Adrenal gland (tissue), 19 donors: ENCODE measurements at places on chromosomes 4 and X.

- H3K36me3 ChIP-seq, result no peaks in the 10 kb centered on the region
- no peak overlapping the region for H3K27ac ChIP-seq
- H3K4me3 ChIP-seq, result no peak overlapping the region
- H3K27me3 ChIP-seq, result no peaks in the 10 kb centered on the region
- no peak for DNase-seq
Observed at GRCh38 chr4:153649572-153649991, 34.5 kb upstream of the TLR2 start.

DNA sequence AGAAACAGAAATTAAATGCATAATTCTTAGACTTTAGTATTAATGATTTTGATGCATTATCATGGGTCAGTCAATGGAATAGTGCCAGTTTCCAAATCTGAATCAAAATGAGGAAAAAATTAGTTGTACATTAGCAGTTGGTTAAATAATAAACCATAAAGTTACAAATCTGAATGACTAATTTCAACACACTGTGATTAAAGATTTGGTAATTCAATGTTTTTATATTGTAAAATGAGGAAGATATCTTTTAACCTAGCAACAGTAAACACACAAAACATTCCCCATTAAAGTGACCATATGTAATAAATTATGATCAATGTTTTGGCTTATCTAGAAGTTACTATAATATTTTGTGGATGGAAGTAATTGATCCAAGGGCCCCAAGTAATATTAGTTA, 1.6 kb downstream of the FBXO8 start:
- H3K4me3 ChIP-seq, result no peak overlapping the region
- DNase-seq, result no peak
- no peak overlapping the region for H3K27ac ChIP-seq
- no peaks in the 10 kb centered on the region for H3K36me3 ChIP-seq
- H3K27me3 ChIP-seq, result no peaks in the 10 kb centered on the region

DNA sequence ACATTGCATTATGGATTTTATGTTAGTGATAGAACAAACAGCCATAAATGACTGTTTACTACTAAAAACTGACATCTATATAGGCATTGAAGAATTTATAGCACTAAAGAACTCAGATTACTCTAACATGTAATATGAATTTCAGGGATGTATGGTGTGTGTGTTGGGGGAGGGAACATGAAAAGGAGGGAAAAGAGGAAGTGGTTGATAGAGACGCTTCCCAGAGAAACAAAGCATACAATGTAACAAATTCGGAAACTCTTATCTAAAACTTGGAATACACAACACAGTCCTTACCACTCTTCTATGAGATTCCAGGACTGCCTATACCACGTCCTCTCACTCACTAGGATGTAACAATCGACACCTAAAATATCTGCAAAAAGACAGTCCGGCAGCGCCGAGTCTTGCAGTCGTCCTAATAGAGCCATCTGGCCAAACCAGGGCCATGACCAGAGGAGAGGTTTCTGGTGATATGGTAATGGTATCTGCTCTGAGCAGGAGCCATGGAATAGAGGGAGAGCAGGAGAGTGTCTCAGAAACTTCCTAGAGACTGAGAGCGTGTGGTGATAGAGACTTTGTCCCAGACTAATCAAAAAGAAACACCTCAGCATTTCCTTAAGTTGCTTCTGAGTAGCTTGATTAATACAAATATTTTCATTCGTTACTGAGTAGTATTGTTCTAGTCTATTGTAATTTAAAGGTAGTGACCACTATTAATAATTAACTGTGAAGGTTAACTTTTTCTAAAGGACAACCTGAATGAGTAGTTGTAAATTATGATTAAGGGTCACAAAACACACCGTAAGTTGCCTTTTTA, 251.9 kb upstream of the ETNPPL start:
- no peaks in the 10 kb centered on the region for H3K4me1 ChIP-seq
- DNase-seq, result no peak
- H3K4me3 ChIP-seq, result no peak overlapping the region
- H3K36me3 ChIP-seq, result no peaks in the 10 kb centered on the region

- DNase-seq, result no peak
- H3K27me3 ChIP-seq, result no peaks in the 10 kb centered on the region
- H3K36me3 ChIP-seq, result peaks cover 64% of the 10 kb centered on the region
- H3K27ac ChIP-seq, result no peak overlapping the region
- H3K4me1 ChIP-seq, result no peaks in the 10 kb centered on the region
Observed at GRCh38 chr4:738781-739280, 33.2 kb downstream of the PCGF3 start.

DNA sequence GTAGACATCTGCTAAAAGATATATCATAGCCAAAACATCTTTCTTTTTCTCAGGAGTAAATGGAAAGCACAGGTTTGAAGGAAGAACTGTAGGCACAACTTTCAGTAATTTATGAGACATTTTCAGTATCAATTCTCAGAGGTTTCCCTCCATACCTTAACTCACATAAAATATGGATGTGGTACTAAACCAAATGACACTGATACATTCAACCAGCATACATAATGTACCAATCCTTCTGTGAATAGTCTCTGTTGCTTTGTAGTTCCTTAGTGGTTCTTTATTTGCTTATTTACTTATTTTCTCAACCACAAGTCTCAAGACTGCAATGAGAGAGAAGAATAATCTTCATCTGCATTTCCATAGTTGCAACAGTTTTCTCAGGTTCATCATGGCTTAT, 96.1 kb downstream of the ARHGAP24 start:
- H3K27ac ChIP-seq, result no peak overlapping the region
- H3K4me1 ChIP-seq, result no peaks in the 10 kb centered on the region
- H3K27me3 ChIP-seq, result no peaks in the 10 kb centered on the region
- H3K4me3 ChIP-seq, result no peak overlapping the region
- no peaks in the 10 kb centered on the region for H3K36me3 ChIP-seq

GRCh38 chr4:139532947-139533346, 23.1 kb downstream of the SETD7 start:
- H3K27ac ChIP-seq, result no peak overlapping the region
- peaks cover 4% of the 10 kb centered on the region for H3K4me1 ChIP-seq
- DNase-seq, result no peak

GRCh38 chrX:115341421-115341820, 51.9 kb downstream of the LUZP4 start:
- DNase-seq, result no peak
- no peak overlapping the region for H3K27ac ChIP-seq
- H3K4me1 ChIP-seq, result no peaks in the 10 kb centered on the region

DNA sequence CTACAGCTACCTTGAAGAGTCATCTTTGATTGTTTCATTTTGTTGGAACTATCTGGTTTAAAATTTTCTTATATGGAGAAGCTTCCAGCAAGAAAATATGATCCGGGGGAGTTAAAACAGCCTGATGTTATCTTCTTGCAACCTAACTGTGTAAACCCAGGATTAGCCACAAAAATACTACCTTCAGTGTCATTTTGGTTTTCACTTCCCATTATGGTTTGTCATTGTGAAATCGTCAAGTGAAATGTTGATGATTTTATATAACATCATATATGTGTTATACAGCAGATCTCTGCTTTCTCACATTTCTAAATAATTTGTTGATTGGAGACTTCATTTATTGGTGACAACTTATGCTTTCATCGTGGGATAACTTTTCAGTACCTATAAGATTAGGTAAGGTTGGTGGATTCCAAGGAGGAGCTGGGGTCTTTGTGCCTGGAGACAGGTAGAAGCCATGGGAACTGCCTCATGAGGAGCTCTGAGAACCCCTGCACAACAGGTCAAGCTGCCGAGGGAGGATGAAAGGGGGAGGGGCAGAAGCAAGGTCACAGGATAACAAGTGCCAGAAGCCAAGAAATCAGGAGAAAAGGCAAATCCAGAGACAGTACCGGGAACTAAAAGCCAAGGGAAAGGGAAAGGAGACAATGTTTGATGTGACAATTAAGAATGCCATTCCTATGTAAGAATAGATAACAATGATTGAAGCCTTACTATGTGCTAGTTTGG, 7.2 kb downstream of the ARHGAP24 start:
- H3K27ac ChIP-seq, result no peak overlapping the region
- no peaks in the 10 kb centered on the region for H3K27me3 ChIP-seq
- no peak for DNase-seq
- no peak overlapping the region for H3K4me3 ChIP-seq

GRCh38 chr4:8545439-8545765, 34.8 kb upstream of the GPR78 start:
- no peaks in the 10 kb centered on the region for H3K27me3 ChIP-seq
- no peaks in the 10 kb centered on the region for H3K36me3 ChIP-seq
- H3K27ac ChIP-seq, result no peak overlapping the region
- no peak overlapping the region for H3K4me3 ChIP-seq

DNA sequence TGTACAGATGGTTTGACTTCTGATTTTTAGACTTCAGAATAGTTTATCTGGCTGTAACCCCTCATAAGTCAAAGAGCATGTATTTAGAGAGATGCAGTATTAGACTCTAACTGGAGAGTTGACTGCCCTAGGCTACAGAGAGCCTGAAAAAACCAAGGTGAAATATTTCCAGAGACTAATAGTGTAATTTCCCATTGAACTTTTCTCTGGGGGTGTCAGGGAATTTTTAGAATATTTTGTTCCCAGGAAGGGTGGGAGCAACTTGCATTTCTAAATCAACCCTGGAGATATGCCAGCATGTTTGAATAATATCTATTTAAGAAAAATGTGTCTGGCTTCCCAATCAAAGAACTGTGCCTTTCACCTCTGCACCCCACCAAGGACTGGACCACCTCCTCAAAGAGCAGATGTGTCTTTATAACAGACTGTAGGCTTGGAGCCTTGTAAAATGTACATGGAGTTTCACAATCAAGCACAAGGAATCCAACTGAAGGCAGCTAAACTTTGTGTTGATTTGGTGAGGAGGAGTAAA, 2.0 kb downstream of the ANXA3 start:
- H3K4me3 ChIP-seq, result no peak overlapping the region
- no peak for DNase-seq
- no peak overlapping the region for H3K27ac ChIP-seq
- H3K27me3 ChIP-seq, result peaks cover 21% of the 10 kb centered on the region
- no peaks in the 10 kb centered on the region for H3K4me1 ChIP-seq

DNA sequence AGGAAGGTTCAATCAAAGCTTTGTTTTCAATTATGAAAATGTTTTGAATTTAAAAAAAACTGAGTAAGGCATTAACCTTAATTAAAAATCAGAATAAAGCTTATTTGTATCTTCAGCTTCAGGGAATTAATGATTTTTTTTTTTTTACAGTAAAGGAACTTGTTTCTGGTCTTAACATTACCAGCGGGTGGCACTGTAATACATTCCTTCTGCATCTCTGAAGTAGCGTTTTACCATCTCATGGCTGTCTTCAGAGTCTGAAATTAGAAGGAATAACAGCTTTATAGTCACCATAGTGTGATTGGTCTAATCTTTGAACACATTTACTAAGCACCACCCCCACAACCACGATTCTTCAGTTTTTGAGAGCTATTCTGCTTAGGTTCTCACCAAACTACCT, 102.6 kb downstream of the IL1RAPL2 start:
- H3K27me3 ChIP-seq, result no peaks in the 10 kb centered on the region
- no peak overlapping the region for H3K4me3 ChIP-seq
- no peak for DNase-seq
- H3K27ac ChIP-seq, result no peak overlapping the region
- H3K36me3 ChIP-seq, result no peaks in the 10 kb centered on the region

DNA sequence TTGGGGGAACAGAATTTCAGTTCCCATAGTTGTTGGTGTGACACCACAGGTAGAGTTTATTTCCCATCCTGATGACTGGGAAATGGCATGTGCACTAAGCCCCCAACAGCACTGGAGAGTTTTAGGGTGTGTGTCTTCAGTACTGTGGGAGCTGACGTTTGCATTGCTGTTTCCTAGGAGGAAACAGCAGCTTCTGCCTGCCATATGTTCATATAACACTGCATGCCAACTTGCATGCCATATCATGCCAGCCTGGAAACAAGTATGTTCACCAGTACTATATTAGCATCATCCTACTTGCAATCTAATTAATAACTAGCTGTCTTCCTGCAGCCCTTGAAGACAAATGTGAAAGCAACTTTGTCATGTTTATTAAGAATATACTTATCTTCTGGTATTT, 58.2 kb downstream of the NAA11 start:
- H3K4me1 ChIP-seq, result no peaks in the 10 kb centered on the region
- no peak for DNase-seq
- H3K27ac ChIP-seq, result no peak overlapping the region
- no peaks in the 10 kb centered on the region for H3K27me3 ChIP-seq

- H3K27ac ChIP-seq, result no peak overlapping the region
- no peaks in the 10 kb centered on the region for H3K36me3 ChIP-seq
- DNase-seq, result peak; percentile 10
- no peaks in the 10 kb centered on the region for H3K4me1 ChIP-seq
Observed at GRCh38 chrX:19017271-19017670, 33.4 kb upstream of the PHKA2 start.

GRCh38 chr4:118282692-118283091, 70.1 kb downstream of the PRSS12 start:
- H3K27ac ChIP-seq, result no peak overlapping the region
- DNase-seq, result no peak
- no peaks in the 10 kb centered on the region for H3K36me3 ChIP-seq
- no peaks in the 10 kb centered on the region for H3K27me3 ChIP-seq

- no peaks in the 10 kb centered on the region for H3K4me1 ChIP-seq
- DNase-seq, result no peak
- no peaks in the 10 kb centered on the region for H3K27me3 ChIP-seq
- no peak overlapping the region for H3K4me3 ChIP-seq
Observed at GRCh38 chr4:161530710-161531109, 633.1 kb downstream of the FSTL5 start.

DNA sequence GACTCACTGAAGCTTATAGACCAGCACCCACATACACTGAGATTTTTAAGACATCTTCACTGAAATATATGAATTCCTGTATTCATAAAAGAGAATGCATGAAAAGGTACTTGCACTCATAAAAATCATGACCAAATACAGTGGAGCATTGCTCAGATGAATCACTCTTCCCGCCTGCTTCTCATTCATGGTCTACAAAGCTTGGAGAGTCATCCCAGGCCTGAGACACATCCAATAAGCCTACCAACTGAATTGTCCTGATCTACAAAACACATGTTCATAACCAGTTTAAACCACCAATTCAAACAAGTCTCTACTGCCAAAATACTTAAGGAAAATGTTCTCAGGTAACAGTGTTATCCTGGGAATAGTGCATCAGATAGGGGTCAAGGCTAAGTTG, 38.1 kb downstream of the PROM1 start:
- H3K27me3 ChIP-seq, result no peaks in the 10 kb centered on the region
- no peaks in the 10 kb centered on the region for H3K36me3 ChIP-seq
- no peak overlapping the region for H3K27ac ChIP-seq
- DNase-seq, result no peak

DNA sequence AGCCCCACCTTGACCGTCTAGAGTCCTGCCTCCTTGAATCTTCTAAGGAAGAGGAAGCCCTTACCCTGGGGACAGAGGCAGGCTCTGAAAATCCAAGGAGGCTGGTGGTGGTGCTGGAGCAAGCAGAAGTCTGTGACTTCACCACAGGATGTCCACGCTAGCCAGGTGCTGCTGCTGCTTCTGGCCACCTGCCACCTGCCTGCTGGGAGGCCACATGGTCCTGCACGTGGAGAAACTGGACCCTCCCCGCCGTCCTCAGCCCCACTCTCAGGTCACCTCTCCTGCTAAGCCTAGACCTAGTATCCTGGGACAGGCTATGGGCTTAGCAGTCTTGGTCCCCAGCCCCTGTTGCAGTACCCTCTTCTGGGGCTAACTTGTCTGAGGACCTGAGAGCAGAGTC, 15.8 kb downstream of the TMEM31 start:
- no peaks in the 10 kb centered on the region for H3K4me1 ChIP-seq
- DNase-seq, result no peak
- H3K27ac ChIP-seq, result no peak overlapping the region
- peaks cover 23% of the 10 kb centered on the region for H3K27me3 ChIP-seq
- no peak overlapping the region for H3K4me3 ChIP-seq
- H3K36me3 ChIP-seq, result no peaks in the 10 kb centered on the region

- H3K36me3 ChIP-seq, result no peaks in the 10 kb centered on the region
- no peak for DNase-seq
- H3K4me3 ChIP-seq, result no peak overlapping the region
- no peaks in the 10 kb centered on the region for H3K27me3 ChIP-seq
- H3K4me1 ChIP-seq, result no peaks in the 10 kb centered on the region
Observed at GRCh38 chr4:120902925-120903324, 19.6 kb downstream of the PRDM5 start.
